Caco-2 (cell line): ENCODE measurements at places on chromosomes 3 and 15.
A peak's percentile ranks its signal among the peaks of the same experiment; 100 is the strongest.

DNA sequence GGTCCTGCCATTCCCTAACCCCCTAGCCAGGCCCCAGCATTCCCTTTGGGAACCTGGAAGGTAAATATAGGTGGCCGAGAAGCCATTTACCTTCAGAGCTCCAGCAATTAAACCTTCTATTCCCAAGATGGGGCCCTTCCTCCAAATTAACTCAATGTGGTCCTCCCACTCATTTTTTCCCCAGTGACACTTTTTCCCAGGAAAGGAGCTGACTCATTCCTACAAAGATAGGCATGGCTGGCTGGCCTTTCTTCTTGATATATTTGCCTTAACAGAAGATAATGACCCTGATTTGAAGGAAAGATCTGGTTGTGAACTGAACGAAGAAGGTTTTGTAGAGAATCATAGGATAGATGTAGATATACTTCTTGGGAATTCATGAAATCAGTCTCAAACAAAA lies 279.0 kb upstream of the VEPH1 start:
- no peak overlapping the region for H3K27ac ChIP-seq
- H3K4me3 ChIP-seq, result no peak overlapping the region
- no peaks in the 10 kb centered on the region for H3K4me1 ChIP-seq
- H3K36me3 ChIP-seq, result no peaks in the 10 kb centered on the region

- DNase-seq, result no peak
- H3K36me3 ChIP-seq, result no peaks in the 10 kb centered on the region
- no peaks in the 10 kb centered on the region for H3K27me3 ChIP-seq
- no peak overlapping the region for H3K4me3 ChIP-seq
- peaks cover 8% of the 10 kb centered on the region; the same call in 1 of the 2 replicates for H3K4me1 ChIP-seq
- H3K27ac ChIP-seq, result no peak overlapping the region
These were observed 11.8 kb downstream of the ALDH1A3 start for GRCh38 chr15:100891307-100892012.

DNA sequence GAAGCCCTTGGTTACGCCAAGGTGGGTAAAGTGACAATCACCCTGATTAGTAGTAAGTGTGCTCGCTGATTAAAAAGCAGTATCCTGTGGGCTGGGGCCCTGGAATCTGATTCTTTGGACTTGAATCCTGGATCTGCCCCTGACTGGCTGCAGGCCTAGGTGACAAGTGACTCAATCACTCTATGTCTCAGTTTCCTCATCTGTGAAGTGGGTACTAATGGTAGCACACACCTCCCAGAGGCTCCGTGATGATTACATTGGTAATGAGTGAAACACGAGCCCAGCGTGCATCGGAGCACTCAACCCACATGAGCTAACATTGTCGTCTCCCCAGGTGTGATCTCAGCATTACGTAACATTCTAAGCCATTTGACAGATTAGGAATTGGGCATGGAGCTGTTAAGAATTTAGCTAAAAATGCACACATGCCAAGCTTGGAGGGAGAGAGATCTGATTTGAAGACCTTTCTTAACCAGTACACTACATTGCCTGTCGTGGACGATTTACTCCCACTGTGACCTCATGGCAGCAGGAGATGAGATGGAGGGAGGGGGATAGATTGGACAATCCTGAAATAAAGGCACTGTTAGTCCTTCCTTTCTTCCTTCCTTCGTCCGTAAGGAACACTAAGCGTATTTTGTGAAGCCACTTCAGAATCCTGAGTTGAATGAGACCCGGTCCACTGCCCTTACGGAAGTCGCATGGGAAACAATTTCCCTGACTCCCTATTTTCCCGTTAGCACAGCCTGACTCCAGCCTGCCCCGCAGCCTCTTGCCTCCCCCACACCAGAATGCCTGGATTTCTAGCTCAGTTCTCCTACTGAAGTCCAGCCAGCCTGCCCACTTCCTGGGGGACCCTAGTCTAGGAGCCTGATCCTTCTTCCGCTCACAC lies 32.1 kb downstream of the MGLL start:
- H3K27me3 ChIP-seq, result no peaks in the 10 kb centered on the region
- peaks cover 25% of the 10 kb centered on the region for H3K4me1 ChIP-seq
- DNase-seq, result no peak
- H3K4me3 ChIP-seq, result no peak overlapping the region

GRCh38 chr3:8113626-8114025 lies 388.0 kb upstream of the LMCD1 start:
- no peak for DNase-seq
- H3K4me1 ChIP-seq, result no peaks in the 10 kb centered on the region

- H3K27ac ChIP-seq, result no peak overlapping the region
- no peaks in the 10 kb centered on the region for H3K36me3 ChIP-seq
- no peaks in the 10 kb centered on the region for H3K27me3 ChIP-seq
- DNase-seq, result no peak
These were observed 87.8 kb upstream of the TSEN2 start for GRCh38 chr3:12396471-12396870.

DNA sequence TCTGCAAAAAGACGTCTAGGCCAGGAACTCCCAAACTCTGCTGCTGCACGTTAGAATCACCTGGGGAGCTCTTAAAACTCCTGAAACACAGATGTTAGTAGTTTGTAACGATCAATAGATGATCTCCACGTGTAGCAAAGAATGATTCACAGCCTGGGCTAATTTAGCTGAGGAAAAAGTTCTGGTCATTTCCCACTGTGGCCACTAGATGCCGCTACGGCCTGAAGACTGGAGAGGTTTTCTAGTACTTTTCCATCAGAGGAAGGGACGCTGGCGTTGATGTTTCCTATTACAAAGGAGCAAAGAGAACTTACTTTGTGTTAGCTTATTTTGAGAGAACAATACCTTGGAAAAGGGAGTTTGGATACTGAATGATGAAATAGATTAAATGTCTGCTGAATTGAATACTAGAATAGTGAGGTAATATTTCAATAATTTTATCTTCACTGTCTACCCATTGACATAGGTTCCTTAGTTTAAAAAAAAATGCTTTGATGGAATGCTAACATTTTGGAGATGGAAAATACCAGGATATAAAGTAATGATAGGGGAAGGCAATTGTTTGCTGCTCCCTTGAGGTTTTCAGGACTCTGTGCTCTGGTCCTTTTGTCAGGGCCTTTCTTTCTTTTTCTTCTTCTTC lies 159.1 kb downstream of the P3H2 start:
- DNase-seq, result peak; percentile 79
- H3K27me3 ChIP-seq, result no peaks in the 10 kb centered on the region
- no peaks in the 10 kb centered on the region for H3K36me3 ChIP-seq
- H3K27ac ChIP-seq, result no peak overlapping the region

- H3K4me3 ChIP-seq, result no peak overlapping the region
- no peaks in the 10 kb centered on the region for H3K27me3 ChIP-seq
- DNase-seq, result no peak
- no peaks in the 10 kb centered on the region for H3K36me3 ChIP-seq
- H3K4me1 ChIP-seq, result peaks cover 25% of the 10 kb centered on the region
- H3K27ac ChIP-seq, result no peak overlapping the region
These were observed 10.2 kb downstream of the IGDCC4 start for GRCh38 chr15:65412556-65412955.

- no peak overlapping the region for H3K27ac ChIP-seq
- no peak overlapping the region for H3K4me3 ChIP-seq
- no peaks in the 10 kb centered on the region for H3K27me3 ChIP-seq
- no peaks in the 10 kb centered on the region for H3K4me1 ChIP-seq
- H3K36me3 ChIP-seq, result no peaks in the 10 kb centered on the region
These were observed 279.1 kb upstream of the ICE2 start for GRCh38 chr15:60757831-60758570.

GRCh38 chr3:136270179-136270578 lies 20.0 kb downstream of the PCCB start:
- H3K36me3 ChIP-seq, result no peaks in the 10 kb centered on the region
- peaks cover 4% of the 10 kb centered on the region; the same call in 1 of the 2 replicates for H3K4me1 ChIP-seq
- H3K4me3 ChIP-seq, result no peak overlapping the region

DNA sequence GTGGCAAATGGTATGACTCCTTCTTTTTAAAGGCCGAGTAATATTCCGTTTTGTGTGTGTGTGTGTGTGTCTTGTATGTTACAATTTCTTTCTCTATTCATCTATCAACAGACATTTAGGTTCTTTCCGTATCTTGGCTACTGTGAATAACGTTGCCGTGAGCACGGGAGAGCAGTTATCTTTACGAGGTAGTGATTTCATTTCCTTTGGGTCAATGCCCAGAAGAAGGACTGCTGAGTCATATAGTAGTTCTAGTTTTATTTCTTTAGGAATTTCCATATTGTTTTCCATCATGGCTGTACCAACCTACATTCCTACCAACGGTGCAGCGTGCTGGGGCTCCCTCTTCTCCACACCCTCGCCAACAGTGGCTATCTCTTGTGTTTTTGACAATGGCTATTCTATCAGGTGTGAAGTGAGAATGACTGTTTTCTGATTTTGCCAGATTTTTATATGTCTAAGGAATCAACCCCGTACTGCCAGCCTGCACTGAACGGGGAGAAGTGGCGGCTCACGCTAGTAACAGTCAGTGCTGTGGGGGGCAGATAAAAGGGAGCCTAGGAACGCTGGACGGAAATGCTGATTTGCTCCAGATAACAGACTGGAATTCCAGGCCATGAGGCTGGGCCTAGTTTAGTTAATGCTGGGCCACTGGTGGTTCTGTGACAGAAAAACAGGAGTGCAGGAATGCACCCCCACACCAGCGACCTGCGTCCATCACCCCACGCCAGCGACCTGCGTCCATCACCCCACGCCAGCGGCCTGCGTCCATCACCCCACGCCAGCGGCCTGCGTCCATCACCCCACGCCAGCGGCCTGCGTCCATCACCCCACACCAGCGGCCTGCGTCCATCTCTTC lies 168.1 kb downstream of the XXYLT1 start:
- peak overlapping the region; percentile 49 for H3K27ac ChIP-seq
- H3K27me3 ChIP-seq, result no peaks in the 10 kb centered on the region
- no peak overlapping the region for H3K4me3 ChIP-seq
- no peak for DNase-seq
- peaks cover 36% of the 10 kb centered on the region for H3K4me1 ChIP-seq

DNA sequence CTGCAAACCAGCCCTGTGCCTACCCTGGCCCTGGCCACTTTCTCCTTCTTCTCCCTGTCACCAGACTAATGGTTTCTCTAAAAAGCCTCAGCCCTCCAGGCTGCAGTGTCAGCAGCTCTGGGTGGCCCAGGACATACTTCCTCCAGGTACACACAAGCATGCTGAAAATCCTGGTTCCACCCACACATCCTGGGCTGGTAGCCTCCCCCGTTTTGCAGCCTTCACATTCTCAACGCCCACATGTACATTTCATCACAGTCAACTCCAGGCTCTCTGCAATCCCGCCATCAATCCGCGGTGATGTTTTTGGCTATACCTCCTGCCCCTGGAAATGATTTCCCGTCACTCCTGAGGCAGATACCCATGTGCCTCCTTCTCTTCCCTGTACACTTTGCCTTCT lies 59.4 kb downstream of the MAGEF1 start:
- no peak overlapping the region for H3K4me3 ChIP-seq
- no peak overlapping the region for H3K27ac ChIP-seq
- H3K36me3 ChIP-seq, result no peaks in the 10 kb centered on the region
- 0 out of 2 replicates have a peak, but pooled peaks cover 3% of the 10 kb centered on the region for H3K4me1 ChIP-seq
- DNase-seq, result no peak

- no peaks in the 10 kb centered on the region; the same call in 1 of the 2 replicates for H3K36me3 ChIP-seq
- H3K4me3 ChIP-seq, result peak overlapping the region; percentile 61
- peak overlapping the region; percentile 93 for H3K27ac ChIP-seq
- no peaks in the 10 kb centered on the region for H3K27me3 ChIP-seq
- no peak for DNase-seq
- H3K4me1 ChIP-seq, result peaks cover 35% of the 10 kb centered on the region
These were observed 1.3 kb downstream of the FEM1B start for GRCh38 chr15:68278595-68279405.

- no peak overlapping the region for H3K27ac ChIP-seq
- no peak overlapping the region for H3K4me3 ChIP-seq
- no peaks in the 10 kb centered on the region for H3K27me3 ChIP-seq
These were observed 446.6 kb upstream of the BCHE start for GRCh38 chr3:166283840-166284239.

GRCh38 chr3:85342915-85343314 lies 384.1 kb downstream of the CADM2 start:
- no peaks in the 10 kb centered on the region for H3K4me1 ChIP-seq
- H3K27ac ChIP-seq, result no peak overlapping the region
- H3K27me3 ChIP-seq, result no peaks in the 10 kb centered on the region
- H3K4me3 ChIP-seq, result no peak overlapping the region
- DNase-seq, result peak; percentile 35

- peaks cover 17% of the 10 kb centered on the region for H3K4me1 ChIP-seq
- peak overlapping the region; percentile 63 for H3K27ac ChIP-seq
- H3K36me3 ChIP-seq, result no peaks in the 10 kb centered on the region
- H3K27me3 ChIP-seq, result no peaks in the 10 kb centered on the region
These were observed 119.8 kb upstream of the ALDH1A3 start for GRCh38 chr15:100759698-100760356.

- H3K4me1 ChIP-seq, result no peaks in the 10 kb centered on the region
- H3K27me3 ChIP-seq, result no peaks in the 10 kb centered on the region
- H3K4me3 ChIP-seq, result no peak overlapping the region
- H3K36me3 ChIP-seq, result no peaks in the 10 kb centered on the region
These were observed 31.6 kb upstream of the SV2B start for GRCh38 chr15:91068436-91068835.

GRCh38 chr3:113275929-113276750 lies 64.8 kb downstream of the BOC start:
- DNase-seq, result no peak
- H3K36me3 ChIP-seq, result no peaks in the 10 kb centered on the region
- H3K4me1 ChIP-seq, result peaks cover 1% of the 10 kb centered on the region
- H3K27ac ChIP-seq, result no peak overlapping the region
- no peak overlapping the region for H3K4me3 ChIP-seq

DNA sequence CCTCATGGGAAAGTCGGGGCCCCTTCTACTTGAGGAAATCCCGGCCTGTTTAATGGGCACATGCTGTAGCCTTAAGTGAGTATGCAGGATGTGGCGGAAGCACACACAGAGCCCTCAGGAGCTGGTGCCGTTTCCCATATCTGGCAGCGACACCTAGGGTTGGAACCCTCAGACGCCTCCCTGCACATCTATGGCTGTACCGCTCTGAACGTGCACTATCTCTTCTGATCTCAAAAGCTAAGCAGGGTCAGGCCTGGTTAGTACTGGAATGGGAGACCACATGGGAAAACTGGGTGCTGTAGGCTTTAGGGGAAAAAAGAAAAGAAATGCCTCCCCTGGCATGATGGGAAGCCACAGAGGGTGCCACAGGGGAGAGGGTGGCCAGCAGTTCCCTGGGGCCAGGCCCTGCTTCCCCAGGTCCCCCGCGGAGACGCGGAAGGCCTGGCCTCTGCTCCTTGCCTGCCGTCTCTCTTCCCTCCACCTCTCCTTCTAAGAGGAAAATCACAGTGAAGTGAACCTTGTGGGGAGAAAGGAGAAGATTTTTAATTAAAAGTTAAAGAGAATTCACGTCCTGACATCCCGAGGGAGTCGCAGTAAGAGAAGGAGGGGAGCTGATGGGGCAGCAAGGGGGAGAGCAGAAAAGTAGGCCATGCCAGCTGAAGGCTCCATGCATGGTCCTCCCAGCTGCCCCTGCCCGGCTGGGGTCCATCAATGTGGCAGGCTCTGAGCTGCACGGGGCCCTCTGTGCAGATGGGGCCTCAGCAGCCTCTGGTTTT lies 60.5 kb upstream of the TMEM115 start:
- H3K27ac ChIP-seq, result no peak overlapping the region
- no peaks in the 10 kb centered on the region; the same call in none of the 2 replicates for H3K27me3 ChIP-seq
- no peak overlapping the region for H3K4me3 ChIP-seq

- DNase-seq, result no peak
- no peak overlapping the region for H3K4me3 ChIP-seq
- H3K4me1 ChIP-seq, result no peaks in the 10 kb centered on the region
- no peaks in the 10 kb centered on the region for H3K36me3 ChIP-seq
- no peak overlapping the region for H3K27ac ChIP-seq
- no peaks in the 10 kb centered on the region for H3K27me3 ChIP-seq
These were observed 38.8 kb downstream of the SMAD6 start for GRCh38 chr15:66740802-66741201.

- H3K4me1 ChIP-seq, result peaks cover 11% of the 10 kb centered on the region
- no peaks in the 10 kb centered on the region for H3K27me3 ChIP-seq
- no peak overlapping the region for H3K4me3 ChIP-seq
- DNase-seq, result no peak
- H3K27ac ChIP-seq, result no peak overlapping the region
These were observed 38.0 kb downstream of the ARRDC4 start for GRCh38 chr15:97998307-97999071.
